Activated T-helper 9 cell treated with anti-CD3 and anti-CD28 coated beads, Interleukin-2, amount 50 U/mL, for 16 hours (primary cell): ENCODE measurements at places on chromosomes 2 and 18.

DNA sequence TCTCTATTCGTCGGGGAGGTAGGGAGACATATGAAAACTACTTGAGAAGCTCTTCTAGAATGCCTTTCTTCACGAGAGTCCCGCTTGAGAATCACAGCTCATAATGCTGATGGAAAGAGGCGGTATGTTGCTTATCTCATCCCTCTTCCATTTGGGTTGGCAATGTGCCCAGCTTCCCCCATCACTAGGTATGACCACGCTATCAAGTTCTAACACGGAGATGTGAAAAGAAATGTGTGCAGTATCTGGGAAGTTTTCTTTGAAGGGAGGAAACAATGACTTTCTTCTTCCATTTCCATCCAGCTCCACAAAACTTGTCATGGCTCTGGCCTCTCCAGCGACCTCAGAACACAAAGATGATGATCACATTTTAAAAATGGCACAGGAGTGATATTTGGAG is 742.4 kb downstream of the DCDC2C start:
- no peak for DNase-seq

GRCh38 chr2:137957033-137957432 is 7.2 kb upstream of the HNMT start:
- no peak for DNase-seq

DNA sequence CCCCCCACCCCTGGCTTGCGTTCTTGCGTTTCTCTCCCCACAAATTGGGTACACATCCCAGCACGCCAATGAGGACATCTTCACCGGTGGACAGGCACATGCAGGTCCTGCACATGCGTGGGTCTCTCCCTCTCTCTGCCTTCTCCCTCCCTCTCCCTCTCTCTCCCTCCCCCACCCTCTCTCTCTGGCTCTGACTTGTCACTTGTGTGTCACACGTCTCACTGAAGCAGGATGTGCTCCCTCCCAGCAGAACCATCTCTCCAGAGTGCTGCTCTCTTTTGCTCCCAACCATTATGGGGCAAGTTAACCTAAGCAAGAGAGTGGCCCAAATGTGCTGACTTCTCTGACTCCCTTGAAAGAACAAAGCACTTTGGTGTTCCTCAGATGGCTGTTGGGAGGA is 120.8 kb upstream of the CAB39 start:
- DNase-seq: no peak

GRCh38 chr18:49609256-49610021 is 47.6 kb downstream of the LIPG start:
- no peak for DNase-seq

DNA sequence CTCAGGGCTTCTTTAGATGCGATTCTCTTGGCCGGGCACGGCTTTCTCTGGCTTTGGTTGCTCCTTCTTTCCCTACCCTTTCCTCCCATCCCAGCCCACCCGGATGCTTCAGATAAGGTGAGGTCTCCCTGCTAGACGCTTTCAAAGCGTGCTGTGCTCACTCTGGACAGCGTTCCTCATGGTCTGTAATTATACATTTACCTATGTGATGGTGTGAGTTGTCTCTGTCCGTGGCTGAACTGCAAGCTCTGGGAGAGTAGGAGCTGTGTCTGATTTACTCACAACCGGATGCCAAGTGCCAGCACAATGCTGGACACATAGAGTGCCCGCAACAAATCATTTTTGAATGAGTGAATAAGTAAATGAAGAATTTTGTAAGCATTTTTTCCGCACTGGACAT is 26.8 kb upstream of the PNPT1 start:
- DNase-seq: no peak

- peak; percentile 46 for DNase-seq
Measured at GRCh38 chr2:26144953-26145680, 27.8 kb upstream of the GAREM2 start.

- no peak for DNase-seq
Measured at GRCh38 chr2:182101263-182101662, 115.6 kb downstream of the PPP1R1C start.

DNA sequence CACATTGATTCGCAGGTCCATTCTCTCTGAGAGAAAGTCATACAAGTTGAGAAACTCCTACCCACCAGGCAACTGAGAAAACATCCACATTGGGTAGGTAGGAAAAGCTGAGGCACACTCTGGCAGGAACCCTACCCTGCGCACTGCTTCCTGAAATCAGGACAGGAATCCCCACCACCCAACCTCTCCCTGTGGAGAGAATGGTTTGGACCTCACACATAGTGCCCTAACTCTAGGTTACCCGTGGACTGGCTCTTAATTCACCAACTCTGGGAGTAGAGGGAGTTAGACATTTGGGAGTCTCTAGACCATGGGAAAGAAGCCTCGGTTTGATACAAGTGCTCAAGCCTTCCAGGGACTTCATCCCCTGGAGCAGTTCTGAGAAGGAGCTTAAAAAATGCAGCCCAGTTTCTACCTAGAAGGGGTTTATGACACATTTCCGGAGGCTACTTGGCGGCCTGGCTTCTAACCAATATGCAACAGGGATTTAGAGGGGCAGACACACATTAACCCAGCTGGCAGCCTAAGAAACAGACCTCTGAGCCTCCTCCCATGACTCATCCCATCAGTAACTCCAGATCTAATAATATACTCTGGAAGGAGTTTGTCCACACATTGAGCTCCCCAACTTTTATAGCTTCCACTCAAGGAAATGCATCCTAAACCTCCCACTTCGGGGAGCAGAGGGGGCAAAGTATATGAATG is 136.7 kb downstream of the EML6 start:
- DNase-seq: no peak

DNA sequence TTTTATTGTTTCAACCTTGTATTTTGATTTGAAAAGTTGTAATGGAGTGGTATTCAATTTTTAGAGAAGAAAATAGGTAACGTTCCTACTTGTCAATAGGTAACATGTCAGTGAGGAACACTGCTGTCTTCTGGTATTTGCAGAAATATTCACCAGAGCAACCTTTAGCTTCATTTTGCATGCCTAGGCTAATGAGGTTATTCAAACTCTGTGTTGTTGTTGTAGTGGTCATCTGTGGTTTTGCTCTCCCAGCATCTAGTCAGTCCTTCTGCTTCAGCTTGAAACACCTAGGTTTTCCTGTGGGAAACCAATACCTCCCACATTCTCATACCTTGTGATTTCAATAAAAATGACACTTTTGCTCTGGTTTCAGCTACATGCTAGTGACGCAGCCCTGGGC is 98.4 kb downstream of the LYPD6 start:
- no peak for DNase-seq

DNA sequence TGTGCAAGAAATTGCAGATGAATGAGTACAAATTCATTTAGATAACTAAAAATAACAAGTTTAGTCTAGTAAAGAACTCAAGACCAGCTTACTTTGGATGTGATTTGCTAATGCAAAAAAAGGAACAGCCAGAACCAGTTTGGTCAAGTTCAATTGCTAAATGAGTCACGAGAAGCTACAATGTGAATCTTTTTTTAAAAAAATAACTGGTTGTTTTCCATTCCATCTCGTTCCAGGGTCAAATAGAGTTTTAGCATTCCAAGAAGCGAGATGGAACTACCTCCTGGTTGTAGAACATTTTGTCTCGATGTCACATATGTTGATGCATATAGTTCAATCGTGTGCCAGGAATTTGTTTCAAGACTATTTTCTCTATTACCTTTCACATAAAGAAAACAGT is 65.0 kb upstream of the IKZF2 start:
- no peak for DNase-seq

GRCh38 chr2:135226961-135227360 is 174.9 kb downstream of the RAB3GAP1 start:
- DNase-seq: no peak

- DNase-seq: no peak
Measured at GRCh38 chr2:240311821-240312220, 123.6 kb upstream of the GPC1 start.

DNA sequence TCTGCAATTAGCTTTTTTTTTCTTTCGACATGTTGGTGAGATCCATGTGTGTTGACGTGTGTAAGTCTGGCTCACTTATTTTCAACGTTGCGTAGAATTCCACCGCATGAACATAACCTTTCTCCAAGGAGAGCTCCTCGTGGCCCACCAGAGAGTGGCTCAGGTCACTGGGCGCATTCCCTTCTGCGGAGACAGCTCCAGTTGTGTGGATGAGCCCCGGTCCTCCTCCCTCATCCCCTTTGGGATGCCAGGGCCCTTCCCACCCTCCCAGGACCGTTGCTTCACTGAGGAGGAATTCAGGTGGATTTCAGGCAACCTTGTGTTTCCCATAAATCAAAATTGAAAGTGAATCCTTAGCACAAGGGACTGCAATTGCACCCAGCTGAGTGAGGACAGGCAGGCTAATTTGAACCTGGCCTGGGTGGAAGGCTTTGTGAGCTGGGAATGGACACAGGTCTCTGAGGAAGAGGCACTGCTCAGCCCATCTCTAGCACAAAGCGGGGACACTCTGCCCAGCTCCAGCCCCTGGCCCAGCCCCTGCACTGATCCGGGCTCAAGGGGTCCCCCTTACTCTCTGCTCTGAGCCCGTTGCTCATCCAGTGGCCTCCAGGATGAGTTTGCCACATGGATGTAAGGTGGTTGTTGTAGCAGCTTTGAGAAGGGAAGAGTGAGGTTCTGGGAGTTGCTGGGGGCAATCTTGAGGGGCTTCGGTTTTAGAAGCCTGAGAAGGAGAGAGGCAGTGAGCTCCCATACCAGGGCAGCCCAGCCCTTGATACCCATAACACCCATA is 57.8 kb upstream of the HAAO start:
- no peak for DNase-seq

DNA sequence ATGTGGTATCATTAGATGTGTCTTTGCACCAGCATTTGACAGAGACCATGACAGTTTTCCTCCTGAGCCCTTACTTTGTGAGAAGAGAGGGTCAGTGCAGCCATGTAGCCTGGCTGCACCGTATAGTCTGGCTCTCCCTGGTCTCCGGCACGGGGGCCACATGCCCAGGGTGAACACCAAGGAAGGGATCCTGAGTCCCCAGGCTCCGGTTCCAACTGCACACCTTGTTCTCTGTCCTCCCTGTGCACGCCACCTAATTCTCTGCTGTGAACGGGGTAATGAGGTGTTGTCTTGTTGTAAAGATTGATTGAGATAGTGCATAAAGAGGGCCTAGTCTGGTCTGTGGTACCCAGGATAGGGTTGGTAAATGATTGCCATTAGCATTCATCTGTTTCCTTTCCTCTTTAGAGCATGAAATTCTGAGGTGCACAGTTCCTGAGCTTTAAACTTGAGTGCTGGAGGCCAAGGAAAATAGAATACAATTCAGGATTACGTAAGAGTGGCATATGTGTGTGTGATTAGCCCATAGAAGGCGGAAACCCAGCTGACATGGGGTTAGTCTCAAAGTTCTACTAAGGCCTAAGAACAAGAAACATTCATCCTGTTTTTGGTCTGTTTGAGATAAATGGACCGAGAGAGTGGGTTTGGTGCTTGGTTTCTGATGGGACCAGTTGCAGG is 55.5 kb downstream of the NCK2 start:
- no peak for DNase-seq

DNA sequence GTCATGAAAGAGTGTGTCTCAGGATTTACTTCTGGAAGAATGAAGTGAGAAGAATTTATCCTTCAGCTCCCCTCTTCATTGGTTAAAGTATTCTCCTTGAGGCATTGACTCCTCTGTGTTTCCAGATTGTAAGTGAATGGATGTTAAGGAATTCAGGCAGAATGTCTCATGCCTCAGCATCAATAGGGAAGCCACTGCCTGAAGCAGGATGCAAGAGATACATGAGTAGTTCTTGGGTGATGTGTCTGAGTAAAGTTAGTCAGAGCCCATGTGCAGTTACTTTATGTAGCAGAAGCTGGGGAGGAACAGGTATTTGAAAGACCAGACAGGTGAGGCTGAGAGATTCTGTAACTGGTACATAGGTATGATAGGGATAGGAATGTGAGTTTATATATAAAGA is 34.0 kb upstream of the TMEFF2 start:
- no peak for DNase-seq

GRCh38 chr18:38933910-38934510 is 1368.4 kb upstream of the CELF4 start:
- DNase-seq: no peak

GRCh38 chr2:180554330-180554729 is 426.1 kb upstream of the UBE2E3 start:
- DNase-seq: no peak

DNA sequence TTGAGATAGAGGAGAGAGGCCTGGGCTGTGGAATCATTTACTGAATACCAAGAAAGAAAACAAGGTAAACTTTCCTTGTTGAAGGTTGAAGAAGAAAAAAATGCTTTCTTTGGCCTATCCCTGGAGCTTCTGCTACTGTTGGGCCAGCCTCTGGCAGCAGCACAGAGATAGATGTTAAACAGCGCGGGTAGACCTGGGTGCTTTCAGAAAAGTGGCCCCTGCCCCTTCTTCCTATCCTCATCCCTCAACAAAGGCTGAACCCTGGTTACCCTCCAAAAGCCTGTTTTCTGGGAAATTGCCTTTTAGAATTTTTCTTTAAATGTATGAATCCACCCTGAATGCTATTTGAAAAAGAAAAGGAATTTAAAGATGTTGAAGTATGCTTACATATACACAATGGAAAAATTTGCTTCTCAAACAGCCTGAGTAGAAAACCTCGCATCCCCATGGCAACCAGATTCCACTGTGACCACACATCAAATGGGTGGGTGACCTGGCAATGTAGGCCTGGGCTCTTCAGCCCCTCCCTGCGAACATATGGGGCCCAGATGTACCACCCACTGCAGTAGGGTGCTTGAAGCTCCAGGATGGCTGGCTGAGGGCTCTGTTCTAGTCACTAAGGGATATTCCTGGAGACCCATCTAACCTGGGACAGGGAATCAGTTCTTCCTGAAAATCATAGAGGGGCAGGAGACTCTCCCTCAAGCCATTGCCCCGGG is 23.4 kb upstream of the CHRNA1 start:
- no peak for DNase-seq

GRCh38 chr2:111182121-111182520 is 61.4 kb downstream of the BCL2L11 start:
- DNase-seq: no peak

DNA sequence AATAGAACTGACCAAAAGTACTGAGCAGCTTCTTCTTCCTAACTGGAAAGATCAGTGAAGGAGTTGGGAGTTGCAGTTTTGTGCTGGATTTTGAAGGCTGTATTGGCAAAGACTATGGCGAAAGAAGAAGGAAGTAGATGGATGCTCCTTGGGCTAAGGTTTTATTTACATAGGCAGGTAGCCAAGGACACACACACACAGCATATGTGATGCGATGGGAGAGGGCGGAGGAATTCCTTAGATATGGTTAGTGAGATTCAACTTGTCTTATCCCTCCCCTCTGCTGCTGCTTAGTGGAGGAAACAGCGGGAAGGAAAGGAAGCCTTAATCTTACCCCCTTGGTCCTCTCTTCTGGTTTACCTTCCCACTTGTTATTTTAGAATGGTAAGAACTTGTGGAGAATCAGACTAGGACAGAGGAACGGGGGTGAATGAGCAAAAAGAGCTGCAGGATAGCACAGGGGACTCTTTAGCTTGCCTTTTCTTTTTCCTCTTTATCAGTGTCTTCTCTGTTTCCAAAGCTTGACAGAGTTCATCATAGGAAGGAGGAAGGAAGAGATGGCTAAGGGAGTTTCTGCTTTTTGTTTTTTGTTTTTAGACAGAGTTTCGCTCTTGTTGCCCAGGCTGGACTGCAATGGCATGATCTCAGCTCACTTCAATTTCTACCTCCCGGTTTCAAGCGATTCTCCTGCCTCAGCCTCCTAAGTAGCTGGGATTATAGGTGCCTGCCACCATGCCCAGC is 87.9 kb downstream of the OSBPL6 start:
- no peak for DNase-seq
